ENCODE measurements at places on chromosomes 2 and 18.

DNA sequence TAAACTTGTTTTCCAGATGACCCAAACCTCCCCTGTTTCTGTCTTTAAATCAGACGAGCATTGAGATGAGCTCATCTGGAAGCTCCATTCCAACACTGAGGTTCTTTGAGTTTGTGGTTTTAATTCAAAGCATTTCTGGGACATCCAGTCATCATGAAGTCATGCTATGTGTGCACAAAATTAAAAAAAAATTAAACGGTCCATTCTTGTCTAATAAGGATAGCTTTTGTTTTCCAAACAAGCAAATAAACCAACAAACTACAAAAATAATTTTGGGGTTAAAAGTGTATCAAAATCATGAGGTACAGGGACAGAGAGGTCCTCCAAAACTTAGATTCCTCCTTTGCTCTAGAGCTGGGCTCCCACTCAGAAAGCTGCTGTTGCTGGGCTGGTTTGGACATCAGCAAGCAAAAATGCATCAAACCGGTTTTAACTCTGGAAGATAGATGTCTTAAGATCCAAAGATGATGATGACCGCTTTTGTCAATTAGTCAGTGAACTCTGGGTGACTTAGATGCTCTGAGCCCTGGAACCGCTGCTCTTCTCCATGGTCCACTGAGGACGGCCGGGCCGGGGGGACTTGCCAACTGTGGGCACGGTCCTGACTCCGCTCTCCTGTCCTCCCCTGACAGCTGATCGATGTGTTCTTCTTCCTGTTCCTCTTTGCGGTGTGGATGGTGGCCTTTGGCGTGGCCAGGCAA lies 65.4 kb downstream of the TRPM8 start:
- DNase-seq, result no peak

DNA sequence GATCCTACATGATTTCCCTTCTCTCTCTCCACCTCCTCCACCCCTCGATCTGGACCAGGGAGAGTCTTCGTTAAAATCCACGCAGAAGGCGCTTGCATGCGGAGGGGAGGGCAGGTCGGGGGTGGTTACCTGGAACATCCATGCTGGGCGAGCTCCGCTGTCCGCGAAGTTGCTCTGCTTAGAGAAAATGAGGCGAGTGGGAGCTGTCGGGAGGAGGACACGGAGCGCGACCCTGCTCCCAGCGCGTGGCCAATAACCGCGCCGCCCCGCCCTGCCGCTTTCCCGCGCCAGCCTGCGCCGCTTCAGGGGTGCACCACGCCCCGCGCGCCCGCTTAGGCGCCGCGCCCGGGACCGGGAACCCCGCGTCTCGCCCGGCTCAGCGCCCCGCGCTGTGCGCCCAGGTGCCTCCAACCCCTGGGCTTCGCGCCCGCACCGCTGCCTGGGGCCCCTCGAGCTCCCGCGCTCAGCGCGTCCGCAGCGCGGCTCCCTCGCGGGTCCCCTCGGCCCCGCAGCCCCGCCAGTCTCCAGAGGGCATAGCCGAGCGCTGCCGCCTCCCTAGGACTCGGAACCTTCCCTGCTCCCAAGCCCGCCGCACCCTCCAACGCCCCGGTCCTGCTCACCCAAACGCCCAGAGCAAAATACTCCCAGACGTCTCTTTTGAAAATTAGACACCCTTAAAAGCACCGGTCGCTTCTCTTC lies 636 bp downstream of the CBLN2 start:
- peak; percentile 2 for DNase-seq

GRCh38 chr2:64214281-64215115 lies 70.3 kb upstream of the PELI1 start:
- DNase-seq, result peak; percentile 52

- DNase-seq, result no peak
Measured at GRCh38 chr2:16487686-16488085, 177.9 kb downstream of the CYRIA start.

GRCh38 chr18:50970006-50970405 lies 2.2 kb downstream of the ELAC1 start:
- DNase-seq, result no peak
